ENCODE measurements at places on chromosomes 3 and 15. TPM values are rescaled to one million over a fixed set of nuclear protein-coding genes. Genes with fewer than 3 reads are reported as not detected.

DNA sequence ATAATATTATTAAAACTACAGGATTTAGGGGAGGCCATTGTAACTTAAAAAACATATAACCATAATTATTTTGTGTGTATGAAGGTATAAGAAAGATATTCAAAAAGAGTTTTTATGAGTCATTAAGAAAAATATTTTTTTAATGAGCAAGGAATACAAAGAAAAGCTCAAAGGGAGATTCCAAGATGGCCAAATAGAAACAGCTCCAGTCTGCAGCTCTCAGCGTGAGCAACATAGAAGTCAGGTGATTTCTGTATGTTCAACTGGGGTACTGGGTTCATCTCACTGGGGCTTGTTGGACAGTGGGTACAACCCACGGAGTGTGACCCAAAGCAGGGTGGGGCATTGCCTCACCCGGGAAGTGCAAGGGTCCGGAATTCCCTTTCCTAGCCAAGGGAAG lies 336.1 kb downstream of the TBL1XR1 start:
- no peak for DNase-seq

- DNase-seq: no peak
Observed at GRCh38 chr3:100158918-100159330, 44.6 kb upstream of the FILIP1L start.

- no peak for DNase-seq
Observed at GRCh38 chr15:60735559-60736047, 256.7 kb upstream of the ICE2 start.

DNA sequence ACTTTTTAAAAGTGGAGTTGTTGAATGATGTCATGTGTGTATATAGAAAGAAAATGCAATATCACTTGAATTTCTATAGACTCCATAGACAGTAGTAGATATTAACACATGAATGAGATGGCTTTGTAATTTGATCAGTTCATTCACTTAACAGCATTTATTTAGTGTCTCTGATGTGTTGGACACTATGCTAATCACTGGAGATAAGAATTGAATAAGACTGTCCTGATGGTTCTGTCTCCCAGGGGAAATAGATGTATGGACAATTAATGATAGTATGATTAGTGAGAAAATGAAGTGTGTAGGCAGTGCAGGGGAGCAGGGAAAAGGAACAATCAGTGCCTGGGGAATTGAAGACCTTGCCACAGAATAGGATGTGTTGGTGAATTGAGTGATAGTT lies 72.9 kb downstream of the RIOX2 start:
- DNase-seq: no peak

DNA sequence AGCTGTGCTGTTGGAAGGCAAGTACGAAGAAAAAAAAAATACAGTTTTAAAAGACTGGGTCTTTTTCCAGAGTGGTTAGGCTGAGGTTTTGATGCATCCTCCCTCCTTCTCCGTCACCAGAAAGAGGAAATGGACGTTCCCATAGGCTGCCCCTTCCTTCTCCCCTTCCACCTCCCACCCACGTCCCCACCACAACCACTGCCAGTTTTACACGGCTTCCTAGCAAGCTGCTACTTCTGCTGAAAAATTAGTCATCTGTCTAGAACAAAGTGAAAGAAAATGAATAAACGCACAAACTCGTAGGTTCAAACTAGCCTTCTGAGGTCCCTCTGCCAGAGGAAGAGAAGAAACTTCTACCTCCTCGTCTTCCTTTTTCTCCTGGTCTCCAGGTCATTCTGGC lies 71.6 kb upstream of the RPL35A start:
- DNase-seq: peak; percentile 46

- no peak for DNase-seq
Observed at GRCh38 chr15:26433818-26434217, 339.0 kb downstream of the GABRB3 start.

DNA sequence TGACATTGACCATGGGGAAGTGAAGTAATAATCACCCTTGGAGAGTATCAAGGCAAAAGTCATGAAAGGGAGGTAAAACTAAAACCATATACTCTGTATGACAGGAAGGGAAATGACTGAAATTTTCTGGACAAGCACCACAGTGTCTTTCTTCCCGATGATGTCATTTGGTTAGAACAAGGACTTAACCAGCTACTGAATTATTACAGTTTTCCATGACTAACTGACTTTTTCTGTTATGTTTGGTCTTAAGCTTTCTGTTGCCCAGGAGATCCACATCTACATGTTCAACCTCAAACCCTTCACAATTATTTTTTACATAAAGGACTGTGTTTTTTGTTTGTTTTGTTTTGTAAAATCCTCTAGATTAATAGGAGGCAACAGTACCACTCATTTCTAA lies 191.9 kb upstream of the IL12A start:
- no peak for DNase-seq

DNA sequence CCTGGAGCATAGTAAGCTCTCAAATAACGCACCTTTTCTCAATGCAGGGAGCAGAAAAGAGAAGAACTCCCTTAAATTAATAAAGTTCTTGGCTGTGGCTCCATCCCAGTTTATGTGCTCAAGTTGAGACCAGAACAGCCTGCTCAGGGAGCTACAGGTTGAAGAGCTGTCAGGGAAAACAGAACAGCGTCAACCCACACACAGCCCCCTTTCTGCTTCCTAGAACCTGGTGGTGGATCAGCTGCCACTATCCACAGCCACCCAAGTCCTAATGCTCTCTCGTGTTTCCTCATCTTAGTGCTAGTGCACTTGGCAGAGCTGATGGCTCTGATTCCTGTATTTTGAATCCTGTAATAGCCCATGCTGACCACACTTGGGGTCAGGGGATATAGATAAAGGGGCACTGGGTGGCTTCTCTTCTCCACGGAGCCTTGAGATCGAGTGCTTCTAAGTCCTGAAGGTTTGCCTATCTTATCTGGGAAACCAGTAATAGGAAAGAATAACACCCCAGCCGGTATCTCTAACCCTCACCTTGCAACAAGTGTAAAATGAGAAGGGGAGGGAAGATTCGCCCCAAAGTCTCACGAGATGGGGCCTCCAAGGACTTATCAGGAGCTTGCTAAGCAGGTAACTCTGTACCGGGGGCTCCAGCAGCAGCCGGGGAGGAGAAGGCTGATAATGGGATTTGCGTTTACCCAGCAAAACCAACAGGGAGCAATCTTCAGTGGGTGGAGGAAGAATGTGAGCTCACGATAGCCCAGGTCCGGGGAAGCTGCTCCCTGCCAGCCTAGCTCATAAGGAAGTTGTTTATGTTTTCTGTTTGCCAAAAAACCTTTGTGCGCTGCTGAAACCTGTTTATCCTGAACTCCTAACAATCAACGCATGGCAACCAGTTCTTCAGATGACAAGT lies 136.2 kb upstream of the ICE2 start:
- DNase-seq: no peak

DNA sequence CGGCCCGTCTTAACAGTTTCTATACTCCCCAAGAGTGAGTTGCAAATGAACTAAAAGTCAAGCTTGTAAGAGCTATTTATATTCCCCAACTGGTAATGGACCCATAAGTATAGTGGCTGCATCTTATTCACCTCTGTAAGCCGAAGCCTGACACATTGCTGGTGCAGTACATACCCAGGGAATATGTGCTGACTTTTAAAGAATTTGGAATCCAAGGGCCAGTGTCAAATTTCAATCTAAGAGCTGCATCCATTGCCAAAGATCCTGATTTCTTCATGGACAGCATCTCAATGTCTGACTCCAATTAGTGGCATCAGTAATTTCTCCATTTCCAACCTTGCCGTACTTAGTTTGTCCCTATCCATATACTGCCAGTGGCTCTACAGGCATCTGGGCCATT lies 42.0 kb downstream of the FRMD4B start:
- no peak for DNase-seq

GRCh38 chr3:144028798-144029411 lies 57.3 kb downstream of the DIPK2A start:
- DNase-seq: no peak

DNA sequence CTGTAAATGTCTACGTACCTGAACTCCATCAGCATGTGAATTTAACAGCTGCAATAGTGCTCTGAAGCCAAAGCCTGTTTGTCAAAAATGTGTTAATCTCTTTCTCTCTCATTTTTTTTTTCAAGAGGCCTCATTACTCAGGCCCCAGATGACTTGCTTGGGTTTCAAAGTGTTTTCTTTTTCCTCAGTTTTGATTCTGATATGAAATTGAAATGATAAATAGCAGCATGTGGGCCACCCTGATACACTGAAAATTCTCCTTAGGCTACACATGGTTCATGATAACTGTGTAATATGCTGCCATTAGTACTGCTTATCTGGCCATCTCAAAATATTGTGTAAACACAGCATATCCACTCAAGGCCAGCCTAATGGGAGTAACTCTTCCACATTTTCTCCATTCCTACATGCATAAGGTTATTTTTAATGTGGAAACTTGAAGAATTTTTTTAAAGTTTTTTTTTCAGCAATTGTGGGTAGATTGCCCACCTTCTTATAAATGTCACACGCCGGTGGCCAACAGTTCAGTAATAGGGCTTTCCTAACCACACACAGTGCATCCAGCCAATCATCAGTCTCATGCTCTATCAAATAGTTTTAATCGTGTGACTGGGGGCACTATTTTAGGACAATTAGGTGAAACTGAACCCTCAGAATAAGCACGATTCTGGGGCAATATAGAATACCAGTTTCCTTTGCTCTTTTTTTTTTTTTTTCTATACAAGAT lies 13.1 kb upstream of the DENND4A start:
- DNase-seq: no peak

GRCh38 chr3:138389841-138390581 lies 41.6 kb downstream of the MRAS start:
- DNase-seq: no peak

DNA sequence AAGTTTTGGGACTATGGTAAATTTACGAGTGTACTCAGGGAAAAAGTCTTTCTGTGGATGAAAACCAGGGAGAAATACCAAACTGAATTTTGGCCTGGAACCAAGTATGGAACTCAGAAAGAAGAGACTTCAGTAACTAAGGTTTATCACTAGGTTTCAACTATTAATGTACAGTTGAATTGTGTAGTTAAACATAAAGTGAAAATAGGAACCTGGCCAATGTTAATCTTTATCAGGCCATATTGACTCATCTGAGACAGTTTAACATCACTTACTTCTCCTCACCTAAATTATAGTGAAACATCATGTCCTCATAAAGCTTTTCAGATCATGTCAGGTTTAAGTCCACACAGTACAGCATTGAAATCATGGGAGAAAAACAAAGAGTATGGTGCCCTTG lies 197.7 kb downstream of the LSAMP start:
- no peak for DNase-seq

DNA sequence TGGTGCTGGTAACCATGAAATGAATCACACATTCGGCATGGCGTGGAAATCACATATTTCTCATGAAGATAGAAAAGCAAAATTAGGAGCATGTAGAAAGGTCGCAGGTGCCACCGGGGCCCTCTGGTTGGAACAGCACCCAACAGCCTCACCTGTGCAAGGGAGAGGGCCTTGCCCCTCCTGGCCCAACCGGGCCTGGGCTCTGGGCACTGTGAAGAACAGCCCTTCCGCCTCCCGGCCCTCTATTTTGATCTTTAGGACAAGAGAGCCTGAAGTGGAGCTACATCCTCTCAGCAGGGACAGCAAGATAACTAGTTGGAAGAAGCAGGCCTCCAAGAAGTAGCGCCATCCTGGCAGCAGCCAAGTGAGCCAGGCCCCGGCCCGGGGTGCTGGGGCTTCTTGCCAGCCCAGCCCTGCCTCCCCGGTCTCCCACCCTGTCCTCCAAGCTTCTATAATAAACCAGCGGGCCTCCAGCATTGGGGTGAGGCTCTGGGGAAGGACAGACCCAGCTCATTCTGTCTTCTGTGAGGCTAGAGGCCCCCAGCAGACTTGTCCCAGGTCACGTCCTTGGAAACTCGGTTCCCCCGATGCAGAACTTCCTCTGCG lies 46.1 kb upstream of the FGD5 start:
- DNase-seq: no peak

DNA sequence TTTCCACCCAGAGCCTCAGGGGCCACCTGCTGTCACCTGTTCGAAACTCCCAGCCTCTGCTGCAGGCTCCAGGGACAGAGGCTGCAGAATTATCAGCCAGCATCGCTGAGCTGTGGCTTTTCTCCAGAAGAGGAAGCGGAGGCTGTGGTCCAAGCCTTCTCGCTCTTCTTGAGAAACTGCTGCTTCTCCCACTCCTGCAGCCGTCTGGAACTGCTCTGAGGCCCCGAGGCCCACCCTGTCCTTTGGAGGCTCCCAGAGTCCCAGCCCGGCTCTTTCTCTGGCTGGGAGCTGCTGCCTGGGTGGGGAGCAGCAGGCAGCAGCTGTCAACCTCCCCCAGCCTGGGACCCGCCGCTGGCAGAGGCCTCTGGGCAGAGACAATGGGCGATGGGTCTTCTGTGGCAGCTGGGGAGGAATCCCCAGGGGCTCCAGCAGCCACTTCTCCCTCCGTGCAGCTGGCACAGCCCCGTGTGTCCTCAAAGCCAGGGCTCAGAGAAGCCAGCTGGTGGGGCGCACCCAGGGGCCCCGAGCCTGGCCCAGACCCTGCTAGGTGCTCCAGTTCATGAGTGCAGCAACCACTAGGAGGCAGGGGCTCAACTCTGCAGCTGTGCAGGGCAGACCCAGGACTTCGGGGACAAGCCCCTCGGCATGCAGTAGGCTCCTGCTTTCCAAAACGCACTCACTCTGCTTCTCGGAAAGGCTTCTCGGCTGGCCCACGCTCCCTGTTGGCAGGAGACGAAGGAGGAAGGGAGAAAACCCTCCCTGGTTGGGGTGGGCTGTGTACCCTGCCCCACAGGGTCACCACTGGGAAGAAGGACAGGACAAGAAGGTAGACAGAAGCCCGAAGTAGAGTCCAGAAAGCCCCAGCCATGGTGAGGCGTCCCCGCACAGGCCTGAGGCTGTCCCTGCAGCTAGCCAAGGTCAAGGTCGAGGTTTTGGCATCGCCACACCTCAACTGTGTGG lies 49.9 kb upstream of the FURIN start:
- DNase-seq: peak; percentile 40

DNA sequence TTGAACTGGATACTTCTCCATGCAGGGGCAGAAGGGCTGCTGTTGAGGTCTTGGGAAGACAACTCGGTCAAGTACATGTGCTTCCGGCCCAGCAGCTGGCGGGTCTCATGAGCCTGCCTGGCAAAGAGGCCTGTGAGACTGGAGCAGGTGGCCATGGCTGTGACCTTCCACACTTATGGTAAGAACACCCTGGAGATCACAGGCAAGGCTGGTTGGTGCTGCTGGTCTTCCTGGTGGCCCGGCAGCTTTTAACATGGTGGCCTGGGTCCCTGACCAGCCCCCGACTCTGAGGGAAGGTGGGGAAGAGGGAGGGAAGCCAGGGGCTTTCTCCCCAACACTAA lies 15.4 kb downstream of the CHRD start:
- DNase-seq: no peak

- no peak for DNase-seq
Observed at GRCh38 chr15:99121207-99121606, 16.3 kb downstream of the SYNM start.

GPR27 gene
- total RNA-seq: 0.70 TPM

ERICH6 gene
- total RNA-seq: not detected

RTP3 gene
- not detected for total RNA-seq

PAQR9 gene
- total RNA-seq: not detected

RHCG gene
- total RNA-seq: not detected

NPAP1 gene
- total RNA-seq: not detected

PLSCR5 gene
- not detected for total RNA-seq

GP9 gene
- total RNA-seq: not detected

MRPL3 gene
- total RNA-seq: 175 TPM
